ENCODE measurements at places on chromosomes 12 and 14.

DNA sequence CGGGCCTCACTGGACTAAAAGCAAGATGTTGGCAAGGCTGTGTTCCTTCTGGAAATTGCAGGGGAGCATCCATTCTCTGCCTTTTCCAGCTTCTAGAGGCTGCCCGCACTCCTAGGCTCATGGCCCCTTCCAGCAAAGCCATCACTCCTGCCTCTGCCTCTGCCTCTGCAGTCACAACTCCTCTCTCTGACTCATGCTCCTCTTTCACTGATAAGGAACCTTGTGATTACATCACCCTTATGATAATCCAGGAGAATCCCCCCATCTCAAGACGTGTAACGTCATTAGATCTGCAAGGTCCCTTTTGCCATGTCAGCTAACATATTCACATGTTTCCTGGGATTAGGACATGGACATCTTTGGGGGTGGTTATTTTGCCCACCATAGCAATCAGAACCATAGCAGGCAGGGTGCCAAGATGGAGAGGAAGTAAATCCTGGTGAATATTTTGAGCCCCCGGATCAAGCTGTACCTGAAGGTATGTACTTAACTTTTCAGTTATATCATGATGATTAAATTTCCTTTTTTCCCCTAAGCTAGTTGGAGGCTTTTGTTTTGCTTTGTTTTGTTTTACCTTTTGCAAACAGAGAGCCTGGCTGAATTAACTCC, 123.6 kb downstream of the SCARB1 start:
- no peak for DNase-seq

GRCh38 chr12:126389220-126389841, 1324.1 kb downstream of the AACS start:
- DNase-seq: no peak

DNA sequence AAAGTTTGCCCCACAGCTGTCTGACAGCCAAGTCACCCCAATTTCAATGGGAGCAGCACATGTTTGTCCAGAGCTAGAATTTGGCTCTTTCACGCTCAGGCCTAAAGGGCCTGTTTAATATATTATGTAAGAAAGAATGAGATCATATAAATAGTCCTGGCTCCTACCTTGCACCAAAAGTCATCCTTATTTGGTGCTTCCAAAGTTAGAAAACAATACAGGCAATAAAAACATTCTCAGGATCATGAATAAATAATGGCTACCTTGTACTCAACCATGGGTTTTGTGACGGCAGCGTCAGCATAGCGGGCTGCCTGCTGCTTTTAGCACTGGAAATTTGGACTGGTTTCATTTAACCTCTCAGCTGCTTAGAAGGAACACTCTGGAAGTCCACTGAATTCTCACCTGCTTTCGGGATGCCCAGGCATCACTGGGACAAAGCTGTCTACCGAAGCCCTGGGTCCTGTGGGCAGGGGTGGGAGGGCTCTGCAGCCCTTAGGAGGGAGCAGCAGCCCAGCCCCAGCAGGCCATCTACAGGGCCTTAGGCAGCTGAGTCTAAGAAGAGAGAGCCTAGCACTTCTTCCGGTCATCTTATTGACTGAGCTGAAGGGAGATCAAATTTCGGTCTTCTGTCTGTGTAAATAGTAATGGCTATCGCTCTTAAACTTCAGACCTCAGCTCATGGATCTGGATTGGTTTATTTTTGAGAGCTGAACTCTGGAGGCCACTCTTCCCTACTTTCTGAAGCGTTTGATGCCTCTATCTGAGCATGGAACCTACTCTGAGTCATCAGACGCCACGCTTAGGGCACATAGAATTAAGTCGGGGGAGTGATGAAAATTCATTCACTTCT, 106.5 kb downstream of the SAMD4A start:
- DNase-seq: no peak

- DNase-seq: no peak
Measured at GRCh38 chr14:75558440-75558839, 20.0 kb upstream of the FLVCR2 start.

DNA sequence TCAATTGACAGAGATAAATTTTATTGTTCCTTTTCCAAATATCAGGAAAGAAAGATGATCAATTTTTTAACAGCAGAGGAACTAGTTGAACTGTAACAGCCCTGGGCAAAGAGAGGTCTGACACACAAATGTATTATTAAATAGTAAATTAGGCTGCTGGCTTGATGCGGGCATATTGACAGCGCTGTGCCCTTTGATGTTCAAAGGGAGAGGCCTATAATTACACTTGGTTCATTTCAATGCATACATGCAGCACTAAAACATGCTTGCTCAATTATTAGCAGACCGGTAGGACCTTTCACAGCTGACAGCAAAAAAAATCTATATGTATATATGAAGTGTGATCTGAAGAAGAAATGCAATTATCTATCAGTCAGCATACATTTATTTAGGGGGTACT, 219.8 kb downstream of the SLC2A13 start:
- DNase-seq: no peak

- no peak for DNase-seq
Measured at GRCh38 chr12:67042697-67043131, 226.4 kb upstream of the CAND1 start.

DNA sequence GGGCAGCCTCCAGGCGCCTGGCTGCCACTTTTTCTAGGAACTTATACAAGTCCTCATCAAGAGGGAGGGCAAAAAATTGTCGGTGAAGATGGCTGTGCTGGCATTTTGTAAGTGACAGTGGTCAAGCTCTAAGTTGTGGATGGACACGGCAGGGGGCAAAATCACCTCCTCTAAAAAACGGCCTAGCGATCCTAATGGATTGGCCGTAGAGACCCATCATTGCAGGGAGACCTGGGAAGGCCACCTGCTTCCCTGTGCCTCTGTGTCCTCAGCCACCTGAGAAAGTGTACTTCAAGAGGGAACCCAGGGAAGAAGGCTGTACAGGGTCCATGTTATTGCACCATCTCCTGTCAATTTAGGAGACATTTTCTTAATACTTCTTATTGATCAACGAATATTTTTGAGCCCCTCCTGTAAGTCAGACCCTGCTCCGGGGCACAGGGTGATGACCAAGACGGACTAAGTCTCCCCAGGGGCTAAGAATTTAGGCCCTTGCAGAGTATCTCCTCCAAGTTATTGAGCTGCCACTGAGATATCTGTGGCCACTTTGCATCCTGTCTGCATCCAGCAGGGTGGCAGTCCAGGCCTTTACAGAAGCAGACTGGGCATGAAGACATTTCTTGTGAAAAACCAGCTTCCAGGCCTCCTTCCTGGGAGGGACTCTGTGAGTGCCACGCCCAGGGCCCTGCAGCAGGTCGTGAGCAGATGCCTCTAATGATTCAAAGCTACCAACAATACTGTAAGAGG, 40.5 kb downstream of the PSMA6 start:
- peak; percentile 66 for DNase-seq

- DNase-seq: no peak
Measured at GRCh38 chr12:83140135-83140534, 453.4 kb downstream of the TMTC2 start.

DNA sequence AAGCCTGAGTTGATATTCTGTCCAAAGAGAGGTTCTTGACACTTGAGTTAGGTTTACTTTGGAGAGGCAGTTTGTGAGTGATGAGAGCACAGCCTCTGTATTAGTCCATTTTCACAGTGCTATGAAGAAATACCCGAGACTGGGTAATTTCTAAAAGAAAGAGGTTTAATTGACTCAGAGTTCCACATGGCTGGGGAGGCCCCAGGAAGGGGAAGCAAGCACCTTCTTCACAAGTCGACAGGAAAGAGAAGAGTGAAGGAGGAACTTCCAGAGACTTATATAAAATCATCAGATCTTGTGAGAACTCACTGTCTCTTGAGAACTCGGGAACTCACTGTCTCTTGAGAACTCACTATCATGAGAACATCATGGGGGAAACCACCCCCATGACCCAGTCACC, 5.4 kb downstream of the ZC3H14 start:
- no peak for DNase-seq

DNA sequence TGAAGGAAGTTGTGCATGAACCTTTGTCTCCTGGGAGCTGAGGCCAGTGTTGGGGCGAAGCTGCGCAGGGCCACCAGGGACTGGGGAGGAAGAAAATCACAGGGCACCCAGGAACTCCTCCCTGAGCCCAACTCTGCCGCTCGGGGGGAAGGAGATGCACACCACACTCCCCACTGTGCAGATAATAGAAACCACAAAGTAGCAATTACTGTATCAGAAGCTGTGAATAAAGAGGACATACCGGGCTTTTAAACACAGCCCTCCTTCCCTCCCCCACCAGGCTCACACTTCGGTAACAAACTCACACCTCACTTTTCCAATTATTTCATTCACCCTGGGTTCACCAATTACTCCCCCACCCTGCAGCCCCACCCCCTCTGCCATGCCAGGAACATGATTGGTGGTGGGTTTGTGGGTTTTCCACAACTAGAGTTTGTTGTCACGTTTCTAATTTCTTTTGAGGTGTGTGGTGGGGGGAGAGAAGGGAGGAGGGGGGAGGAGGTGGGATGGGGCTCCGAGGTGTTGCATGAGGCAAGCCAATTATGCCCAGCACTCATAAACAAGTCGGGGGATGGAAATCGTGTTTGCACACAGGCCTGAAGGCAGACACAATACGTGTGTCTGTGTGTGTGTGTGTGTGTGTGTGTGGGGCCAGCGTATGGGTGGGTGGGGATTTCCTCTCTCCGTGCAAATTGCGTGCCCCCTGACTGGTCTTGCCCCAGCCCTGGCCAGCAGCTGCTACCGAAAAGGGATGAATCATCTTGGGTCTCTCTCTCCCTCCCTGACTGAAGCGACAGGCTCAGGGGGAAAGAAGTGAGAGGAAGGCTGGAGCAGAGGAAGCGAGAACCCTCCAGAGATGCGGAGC, 103.3 kb downstream of the RBM19 start:
- DNase-seq: peak; percentile 88

- DNase-seq: peak; percentile 35
Measured at GRCh38 chr14:56118611-56119181, 485 bp downstream of the PELI2 start.
